Sciatic nerve (tissue), 2 donors: ENCODE measurements at places on chromosomes 12 and 14. TPM values are rescaled to one million over a fixed set of nuclear protein-coding genes. Genes with fewer than 3 reads are reported as not detected.

Gene EML5
- total RNA-seq: 2.1 TPM

Gene OR10P1
- not detected for total RNA-seq

Gene TMEM30B
- 50.1 TPM for total RNA-seq

Gene TESPA1
- total RNA-seq: 3.1 TPM

Gene STAT6
- 187 TPM for total RNA-seq

Gene RNF212B
- total RNA-seq: not detected

Gene SPIC
- total RNA-seq: 0.40 TPM

Gene SDR9C7
- total RNA-seq: 0.18 TPM

Gene EIF2B1
- total RNA-seq: 37.1 TPM

Gene NEDD8
- 132 TPM for total RNA-seq
